ENCODE measurements at places on chromosomes 3 and 15.

DNA sequence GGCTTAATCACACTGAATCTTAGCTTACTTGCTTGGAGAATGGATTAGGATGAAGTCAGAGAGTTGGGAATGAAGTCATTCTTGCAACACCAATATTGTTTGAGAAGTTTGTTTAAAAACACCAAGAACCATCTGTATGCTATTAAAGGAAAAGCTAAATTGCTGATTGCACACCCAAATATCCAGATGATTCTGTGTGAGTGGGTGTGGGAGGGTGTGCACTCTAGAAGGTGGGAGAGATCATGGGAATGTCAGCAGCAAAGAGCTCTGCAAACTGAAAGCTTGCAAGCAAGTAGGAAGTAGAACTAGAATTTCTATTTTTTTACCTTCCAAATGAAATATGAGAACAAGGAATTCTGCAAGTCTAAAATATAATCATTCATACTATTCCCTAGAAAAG lies 364.9 kb downstream of the NR2F2 start:
- no peak for DNase-seq

- no peak for DNase-seq
Measured at GRCh38 chr15:90869140-90869541, 753 bp downstream of the FURIN start.

GRCh38 chr3:50264383-50264963 lies 4.5 kb upstream of the SEMA3B start:
- DNase-seq, result no peak

DNA sequence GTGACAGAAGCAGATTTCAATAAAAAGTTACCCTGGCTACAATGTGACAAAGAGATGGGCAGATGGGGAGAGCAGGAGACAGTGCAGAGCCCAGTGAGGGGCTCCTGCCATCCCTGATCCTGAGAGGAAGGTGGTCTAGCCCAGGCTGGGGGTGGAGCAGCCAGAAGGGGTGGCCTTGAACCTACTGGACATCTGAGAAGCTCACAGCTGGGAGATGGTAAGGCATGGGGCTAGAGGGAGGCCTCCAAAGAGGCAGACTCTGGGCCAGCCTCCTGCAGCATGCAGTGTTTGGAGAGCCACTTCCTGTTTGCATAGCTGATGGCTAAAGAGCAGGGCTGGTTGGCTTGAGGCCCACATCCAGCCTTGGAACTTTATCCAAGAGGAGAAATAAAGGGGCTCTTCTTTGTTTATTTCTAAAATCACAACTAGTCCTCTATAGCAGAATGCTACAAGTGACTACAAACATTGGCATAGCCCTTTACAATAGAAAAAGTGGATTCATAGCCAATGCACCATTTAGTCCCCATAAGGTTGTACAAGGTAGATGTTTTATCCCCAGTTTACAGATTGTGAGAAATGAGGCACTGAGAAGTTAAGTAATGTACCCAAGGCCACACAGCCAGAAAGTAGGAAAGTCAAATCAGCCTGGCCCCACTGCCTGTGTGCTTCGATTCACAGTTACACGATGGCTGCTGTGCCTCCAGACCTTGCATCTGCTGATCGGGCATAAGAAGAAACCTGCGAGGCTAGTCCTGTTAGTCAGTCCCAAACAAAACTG lies 4.6 kb downstream of the EFCC1 start:
- no peak for DNase-seq

DNA sequence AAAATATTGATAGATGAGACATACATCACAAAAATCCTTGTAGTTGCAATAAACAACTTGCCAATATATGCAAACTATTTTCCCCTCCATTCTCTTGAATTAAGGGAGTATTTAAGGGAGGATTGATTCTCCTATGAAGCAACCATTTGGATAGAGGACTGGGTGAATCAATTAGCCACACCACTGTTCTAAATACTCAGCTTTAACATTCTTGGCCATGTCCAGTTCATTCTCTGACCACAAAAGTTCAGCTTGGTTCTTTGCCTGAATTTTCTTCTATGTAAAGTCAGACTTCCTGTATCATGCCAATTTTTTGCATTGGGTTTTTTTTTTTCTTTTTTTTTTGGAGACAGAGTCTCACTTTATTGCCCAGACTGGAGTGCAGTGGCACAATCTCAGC lies 15.8 kb upstream of the SEC11A start:
- DNase-seq, result no peak

GRCh38 chr3:67819447-67819846 lies 165.0 kb upstream of the SUCLG2 start:
- no peak for DNase-seq

DNA sequence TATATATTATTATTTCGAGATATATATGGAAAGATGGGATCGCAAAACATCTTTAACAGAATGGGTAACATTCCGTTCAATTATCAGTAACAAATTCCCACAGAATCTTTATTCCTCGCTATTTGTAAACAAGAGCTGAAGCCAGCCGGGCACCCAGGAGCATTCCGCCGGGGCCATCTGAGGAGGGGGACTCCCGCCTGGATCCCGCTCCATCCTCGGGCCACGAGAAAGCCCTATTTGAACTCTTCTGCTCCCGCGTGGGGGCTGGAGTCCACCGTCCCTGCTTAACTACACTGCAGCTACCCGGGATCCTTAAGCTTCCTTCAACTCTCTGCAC lies 687 bp downstream of the GPR176 start:
- DNase-seq, result no peak

- DNase-seq, result no peak
Measured at GRCh38 chr3:61181874-61182273, 69.4 kb downstream of the FHIT start.

GRCh38 chr3:43526956-43527355 lies 94.9 kb downstream of the ANO10 start:
- no peak for DNase-seq

- no peak for DNase-seq
Measured at GRCh38 chr15:24224161-24224560, 451.4 kb upstream of the NPAP1 start.

DNA sequence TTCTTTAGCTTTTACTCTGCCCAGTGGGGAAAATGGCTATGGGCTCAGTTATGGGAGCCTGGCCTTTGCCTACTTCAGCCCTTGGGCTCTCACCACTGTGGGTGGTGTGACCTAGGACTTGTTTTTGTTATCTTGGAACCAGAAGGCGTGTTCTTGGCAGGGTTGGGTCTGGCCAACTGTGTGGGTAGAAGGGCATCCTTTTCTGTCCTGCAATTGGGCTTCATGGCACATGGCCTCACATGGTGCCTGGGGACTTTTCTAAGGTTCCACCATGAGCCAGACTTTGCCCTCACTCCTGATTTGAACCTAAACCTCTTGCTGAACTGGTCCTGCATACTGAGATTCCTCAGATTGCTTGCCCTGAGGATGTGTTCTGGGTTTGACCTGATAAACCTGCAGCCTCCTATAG lies 1.7 kb downstream of the GLYCTK start:
- no peak for DNase-seq

DNA sequence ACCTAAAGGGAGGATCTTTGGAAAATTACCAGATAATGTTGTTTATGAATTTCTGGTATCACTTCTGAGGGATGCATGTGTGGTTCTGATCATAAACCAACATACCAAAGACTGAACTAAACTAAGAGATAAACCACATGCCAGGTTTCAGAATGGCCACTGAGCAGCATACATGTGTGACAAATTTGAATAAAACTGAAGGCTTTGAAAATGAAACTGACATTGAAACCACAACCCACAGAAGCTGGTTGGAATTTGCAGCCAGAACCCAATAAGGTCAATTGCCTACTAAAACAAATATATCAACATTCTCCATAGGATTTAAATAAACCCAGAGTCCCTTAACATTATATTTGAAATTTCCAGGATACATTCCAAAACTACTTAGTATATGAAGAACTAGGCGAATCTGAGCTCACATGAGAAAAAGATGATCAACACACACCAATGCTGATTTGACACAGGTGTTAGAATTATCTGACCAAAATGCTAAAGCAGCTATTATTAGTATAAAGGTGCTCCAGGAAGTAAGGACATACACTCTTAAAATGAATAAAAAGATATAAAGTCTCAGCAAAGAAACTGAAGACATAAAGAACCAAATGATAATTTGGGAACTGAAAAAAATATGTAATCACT lies 125.0 kb downstream of the ZNF280D start:
- no peak for DNase-seq

DNA sequence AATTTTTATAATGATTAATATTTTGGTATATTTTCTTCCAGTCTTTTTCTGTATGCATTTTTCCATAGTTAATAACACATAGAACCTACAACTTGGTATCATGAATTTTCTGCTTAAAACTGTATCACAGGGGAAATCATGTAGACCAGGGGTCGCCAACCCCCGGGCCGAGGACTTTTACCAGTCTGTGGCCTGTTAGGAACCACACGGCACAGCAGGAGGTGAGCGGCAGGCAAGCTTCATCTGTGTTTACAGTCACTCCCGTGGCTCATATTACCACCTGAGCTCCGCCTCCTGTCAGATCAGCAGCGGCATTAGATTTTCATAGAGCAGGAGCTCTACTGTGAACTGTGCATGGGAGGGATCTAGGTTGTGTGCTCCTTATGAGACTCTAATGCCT lies 54.7 kb downstream of the RPL22L1 start:
- no peak for DNase-seq

GRCh38 chr3:187994221-187995042 lies 159.5 kb upstream of the LPP start:
- no peak for DNase-seq

GRCh38 chr3:33046521-33046920 lies 50.4 kb downstream of the GLB1 start:
- DNase-seq, result no peak

GRCh38 chr3:160735826-160736225 lies 20.2 kb upstream of the PPM1L start:
- no peak for DNase-seq

DNA sequence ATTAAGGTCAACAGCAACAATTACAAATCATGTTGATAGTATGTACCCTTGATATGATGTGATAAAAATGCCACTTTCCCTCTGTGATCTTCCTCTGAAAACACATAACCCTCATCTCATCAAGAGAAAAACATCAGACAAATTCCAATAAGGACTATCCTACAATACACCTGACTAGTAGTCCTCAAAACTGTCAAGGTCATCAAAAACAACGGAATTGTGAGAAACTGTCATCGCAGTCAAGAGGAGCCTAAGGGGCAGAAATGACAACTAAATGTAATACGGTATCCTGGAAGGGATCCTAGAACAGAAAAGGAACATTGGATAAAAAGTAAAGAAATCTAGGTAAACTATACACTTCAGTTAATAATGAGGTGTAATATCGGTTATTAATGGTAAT lies 59.2 kb downstream of the OSBPL10 start:
- DNase-seq, result no peak

GRCh38 chr3:146889626-146890025 lies 284.5 kb upstream of the PLSCR5 start:
- no peak for DNase-seq

DNA sequence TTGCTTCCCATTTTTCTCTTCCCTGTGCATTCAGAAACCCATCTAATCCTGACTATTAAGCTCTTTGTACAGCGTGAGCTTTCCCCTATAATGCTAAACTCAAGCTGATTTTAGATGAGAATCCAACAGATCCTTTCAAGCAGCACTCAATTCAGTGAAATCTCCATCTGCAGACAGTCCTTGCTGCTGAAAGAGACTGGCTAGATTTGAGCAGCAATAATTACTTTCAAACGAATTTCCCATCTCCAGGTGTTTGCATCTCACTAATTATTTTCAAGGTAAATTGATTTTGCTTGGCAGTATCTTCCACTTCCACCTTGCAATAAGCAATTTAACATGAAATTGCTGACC lies 49.5 kb upstream of the SLC7A14 start:
- no peak for DNase-seq

DNA sequence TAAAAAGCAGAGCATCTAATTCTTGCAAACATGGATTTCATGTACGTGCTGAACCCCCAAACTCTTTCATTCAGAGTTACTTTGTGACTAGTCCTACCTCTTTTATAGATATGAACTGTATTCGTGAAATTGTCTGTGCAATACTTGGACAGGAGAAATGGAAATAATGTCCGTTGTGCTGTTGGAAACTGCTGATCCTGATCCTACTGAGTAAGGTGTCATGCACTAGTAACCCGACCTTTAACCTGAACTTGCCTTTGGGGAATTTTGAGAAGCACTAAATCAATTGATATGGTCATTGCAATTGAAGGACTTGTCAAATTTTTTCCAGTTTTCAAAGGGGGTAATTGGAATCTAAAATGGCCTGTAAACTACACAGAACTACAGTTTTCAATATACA lies 856.4 kb downstream of the ROBO1 start:
- DNase-seq, result no peak

- DNase-seq, result no peak
Measured at GRCh38 chr3:11549580-11550140, 94.1 kb downstream of the VGLL4 start.

DNA sequence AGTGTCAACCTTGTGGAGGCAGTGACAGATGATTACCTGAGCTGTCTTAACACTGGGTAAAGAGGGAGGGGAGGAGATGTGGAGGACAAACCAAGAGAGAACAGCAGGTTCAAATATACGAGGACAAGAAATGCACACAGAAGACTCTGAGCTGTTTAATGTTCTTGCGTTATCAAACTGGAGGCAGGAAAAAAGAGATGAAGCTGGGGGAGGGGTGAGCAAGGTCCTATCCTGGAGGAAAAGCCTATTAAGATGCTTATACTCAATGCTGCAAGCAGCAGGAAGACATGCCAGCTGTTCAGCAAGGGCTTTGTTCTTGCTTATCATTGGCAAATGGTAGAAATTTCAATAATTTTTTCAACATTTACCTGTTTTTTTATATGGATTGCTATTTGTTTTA lies 345.7 kb upstream of the TRIM42 start:
- no peak for DNase-seq

- DNase-seq, result no peak
Measured at GRCh38 chr3:138775254-138775595, 59.5 kb downstream of the PIK3CB start.

GRCh38 chr3:117137065-117137464 lies 427.5 kb downstream of the TUSC7 start:
- DNase-seq, result no peak

DNA sequence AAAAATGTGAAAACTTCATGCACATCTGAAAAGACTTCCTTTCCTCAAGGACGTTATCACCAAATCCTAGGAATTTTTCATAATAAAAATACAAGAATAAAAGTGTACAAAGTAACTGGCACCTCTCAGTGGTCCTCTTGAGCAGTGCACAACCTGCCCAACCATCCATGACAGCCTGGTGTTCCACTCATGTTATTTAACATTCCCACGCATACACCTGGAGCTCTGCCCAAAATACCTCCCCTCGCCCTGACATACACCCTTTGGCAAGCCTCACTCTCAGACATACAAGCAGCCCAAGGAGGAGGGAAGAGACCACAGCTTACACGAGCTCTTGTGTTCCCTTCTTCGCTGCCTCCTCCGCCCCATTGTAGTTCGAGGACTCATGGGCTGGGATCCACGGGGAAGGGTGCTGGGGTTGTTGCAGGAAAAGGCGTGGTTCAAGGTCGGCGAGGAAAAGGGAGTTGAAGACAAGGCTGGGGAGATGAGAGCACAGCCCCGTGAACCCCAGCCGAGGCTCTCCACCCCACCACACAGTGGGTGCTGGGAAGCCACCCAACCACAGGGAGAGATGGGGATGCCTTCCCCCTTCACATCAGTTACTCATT lies 23.3 kb downstream of the GRIP2 start:
- DNase-seq, result no peak

DNA sequence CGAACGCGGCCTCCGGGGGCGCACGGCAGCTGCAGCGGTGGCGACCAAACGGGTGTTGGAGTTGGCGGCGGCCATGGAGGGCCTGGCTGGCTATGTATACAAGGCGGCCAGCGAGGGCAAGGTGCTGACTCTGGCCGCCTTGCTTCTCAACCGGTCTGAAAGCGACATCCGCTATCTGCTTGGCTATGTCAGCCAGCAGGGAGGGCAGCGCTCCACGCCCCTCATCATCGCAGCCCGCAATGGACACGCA lies 725 bp downstream of the FEM1B start:
- peak; percentile 25 for DNase-seq

Data from stimulated activated CD8-positive, alpha-beta memory T cell treated with anti-CD3 and anti-CD28 coated beads, Interleukin-4, amount 100 ng/mL, for 4 hours (primary cell).